NAMALWA (cell line): ENCODE measurements at places on chromosomes 11 and 22.

GRCh38 chr11:61683961-61684869, 4.0 kb downstream of the DAGLA start:
- DNase-seq, result no peak

GRCh38 chr11:66015936-66016792, 4.4 kb downstream of the CST6 start:
- no peak for DNase-seq

DNA sequence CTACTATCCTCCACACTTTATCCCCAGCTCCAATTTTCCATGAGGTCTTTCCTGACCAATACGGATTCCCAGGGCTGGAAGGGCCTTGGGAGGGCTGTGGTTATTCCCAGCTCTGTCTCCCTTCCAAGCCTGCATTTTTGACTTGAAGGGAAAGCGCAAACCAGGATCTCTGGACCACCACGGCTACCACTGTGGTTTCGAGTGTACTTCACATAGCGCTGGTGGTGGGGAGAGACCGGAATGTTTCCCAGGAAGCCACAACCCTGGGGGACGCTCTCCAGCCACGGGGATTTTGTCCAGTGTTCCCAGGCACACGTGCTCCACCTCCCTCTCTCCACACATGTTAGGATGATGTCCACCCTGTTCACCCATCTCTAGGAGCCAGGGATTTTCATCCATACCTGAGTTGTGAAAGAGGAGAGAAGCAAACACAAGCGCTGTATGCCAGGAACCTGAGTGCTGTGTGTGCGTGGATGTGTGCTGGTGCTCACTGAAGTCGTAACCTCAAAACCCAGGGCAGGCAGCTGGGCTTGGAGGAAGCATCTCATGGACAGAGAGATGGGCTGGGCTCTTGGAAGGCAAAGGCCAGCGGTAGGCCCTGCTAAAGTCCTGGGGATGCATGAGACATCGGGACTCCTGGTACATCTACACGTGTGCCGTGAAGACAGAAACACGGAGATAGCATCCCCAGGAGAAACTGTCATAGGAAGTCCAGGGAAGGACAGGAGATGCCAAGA, 1.3 kb upstream of the NPTXR start:
- DNase-seq, result no peak

DNA sequence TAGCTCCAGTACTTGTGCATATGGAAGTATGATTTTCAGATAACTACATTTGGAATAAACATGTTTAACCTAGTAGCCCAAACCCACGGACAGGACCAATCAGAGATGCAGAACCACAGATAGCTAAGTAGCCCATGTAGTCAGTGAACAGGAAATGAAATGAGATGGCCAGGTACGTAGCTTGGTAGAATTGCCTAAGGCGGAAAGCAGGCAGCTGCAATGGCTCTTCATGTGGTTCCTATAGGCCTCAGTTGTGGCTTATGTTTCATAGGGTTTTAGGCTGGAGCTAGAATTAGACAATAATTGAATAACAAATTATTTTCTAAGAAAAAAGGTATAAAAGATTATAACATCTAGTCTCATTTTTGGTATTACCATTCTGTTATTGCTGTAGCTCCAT, 86.4 kb upstream of the B3GNT6 start:
- DNase-seq, result no peak
